ENCODE measurements at places on chromosomes 11 and 22.

- no peak for DNase-seq
These were observed 557.2 kb upstream of the ISX start for GRCh38 chr22:34508797-34509196.

GRCh38 chr22:46416891-46417580, 81.5 kb downstream of the TRMU start:
- no peak for DNase-seq

DNA sequence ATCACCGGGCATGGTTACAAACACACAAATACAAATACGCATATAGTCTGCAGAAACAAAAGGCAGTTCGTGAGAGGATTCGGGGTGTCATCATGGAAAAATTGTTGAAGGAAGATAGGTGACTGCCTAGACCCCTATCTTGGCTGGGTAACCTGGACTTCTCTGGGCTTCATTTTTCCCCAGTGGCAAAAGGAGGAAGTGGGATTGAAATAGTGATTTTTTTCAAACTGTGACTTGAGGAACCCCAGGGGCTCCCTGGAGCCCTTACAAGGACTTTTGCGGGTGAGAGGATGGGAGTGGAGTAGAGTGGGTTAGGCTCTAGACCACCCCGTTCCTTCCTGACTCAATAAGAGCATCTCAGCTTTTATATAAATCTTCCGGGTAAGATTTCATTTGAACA, 1.0 kb upstream of the ELF5 start:
- no peak for DNase-seq

DNA sequence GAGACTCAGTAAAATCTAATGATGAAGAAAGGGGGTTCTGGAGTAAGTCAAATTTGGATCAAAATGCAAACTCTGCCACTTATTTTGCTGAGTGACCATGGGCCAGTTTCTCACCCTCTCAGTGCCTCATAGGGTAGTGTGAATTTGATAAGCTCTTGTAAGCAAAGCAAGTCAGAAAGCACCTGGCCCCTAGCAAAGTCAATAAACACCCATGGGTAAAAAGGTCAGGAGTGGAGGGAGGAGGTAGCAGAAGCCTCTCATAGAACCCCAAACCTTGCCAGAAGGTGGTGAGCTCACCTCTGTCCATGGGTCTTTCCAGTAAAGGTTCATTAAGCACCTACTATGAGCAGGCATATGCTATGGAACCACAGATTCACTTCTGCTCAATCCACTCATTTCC, 18.5 kb upstream of the CACNG2 start:
- DNase-seq, result no peak

- DNase-seq, result no peak
These were observed 63.2 kb upstream of the SNX19 start for GRCh38 chr11:130979386-130979972.

- DNase-seq, result no peak
These were observed 30.7 kb downstream of the PDE2A start for GRCh38 chr11:72643547-72643946.

GRCh38 chr11:131886201-131886600, 515.8 kb downstream of the NTM start:
- no peak for DNase-seq

Data from stimulated activated CD8-positive, alpha-beta memory T cell treated with anti-CD3 and anti-CD28 coated beads, Interleukin-4, amount 100 ng/mL, for 4 hours (primary cell).